Neuronal stem cell (in vitro differentiated cells): ENCODE measurements at places on chromosomes 6 and 20.

- no peak for DNase-seq
- peaks cover 14% of the 10 kb centered on the region for H3K4me1 ChIP-seq
- H3K36me3 ChIP-seq, result peaks cover 19% of the 10 kb centered on the region
- H3K27ac ChIP-seq, result peak overlapping the region; percentile 49
Measured at GRCh38 chr20:63686492-63687321, 9.7 kb upstream of the TNFRSF6B start.

- no peak overlapping the region for H3K4me3 ChIP-seq
- peak overlapping the region; percentile 62 for H3K27ac ChIP-seq
- H3K36me3 ChIP-seq, result no peaks in the 10 kb centered on the region
- peaks cover 5% of the 10 kb centered on the region for H3K4me1 ChIP-seq
- no peaks in the 10 kb centered on the region for H3K27me3 ChIP-seq
- no peak for DNase-seq
Measured at GRCh38 chr20:23269954-23270353, 80.6 kb upstream of the NXT1 start.

- H3K4me1 ChIP-seq, result no peaks in the 10 kb centered on the region
- H3K36me3 ChIP-seq, result no peaks in the 10 kb centered on the region
- H3K27ac ChIP-seq, result no peak overlapping the region
- H3K27me3 ChIP-seq, result no peaks in the 10 kb centered on the region
- DNase-seq, result no peak
- no peak overlapping the region for H3K4me3 ChIP-seq
Measured at GRCh38 chr6:74914888-74915287, 291.0 kb downstream of the COL12A1 start.

DNA sequence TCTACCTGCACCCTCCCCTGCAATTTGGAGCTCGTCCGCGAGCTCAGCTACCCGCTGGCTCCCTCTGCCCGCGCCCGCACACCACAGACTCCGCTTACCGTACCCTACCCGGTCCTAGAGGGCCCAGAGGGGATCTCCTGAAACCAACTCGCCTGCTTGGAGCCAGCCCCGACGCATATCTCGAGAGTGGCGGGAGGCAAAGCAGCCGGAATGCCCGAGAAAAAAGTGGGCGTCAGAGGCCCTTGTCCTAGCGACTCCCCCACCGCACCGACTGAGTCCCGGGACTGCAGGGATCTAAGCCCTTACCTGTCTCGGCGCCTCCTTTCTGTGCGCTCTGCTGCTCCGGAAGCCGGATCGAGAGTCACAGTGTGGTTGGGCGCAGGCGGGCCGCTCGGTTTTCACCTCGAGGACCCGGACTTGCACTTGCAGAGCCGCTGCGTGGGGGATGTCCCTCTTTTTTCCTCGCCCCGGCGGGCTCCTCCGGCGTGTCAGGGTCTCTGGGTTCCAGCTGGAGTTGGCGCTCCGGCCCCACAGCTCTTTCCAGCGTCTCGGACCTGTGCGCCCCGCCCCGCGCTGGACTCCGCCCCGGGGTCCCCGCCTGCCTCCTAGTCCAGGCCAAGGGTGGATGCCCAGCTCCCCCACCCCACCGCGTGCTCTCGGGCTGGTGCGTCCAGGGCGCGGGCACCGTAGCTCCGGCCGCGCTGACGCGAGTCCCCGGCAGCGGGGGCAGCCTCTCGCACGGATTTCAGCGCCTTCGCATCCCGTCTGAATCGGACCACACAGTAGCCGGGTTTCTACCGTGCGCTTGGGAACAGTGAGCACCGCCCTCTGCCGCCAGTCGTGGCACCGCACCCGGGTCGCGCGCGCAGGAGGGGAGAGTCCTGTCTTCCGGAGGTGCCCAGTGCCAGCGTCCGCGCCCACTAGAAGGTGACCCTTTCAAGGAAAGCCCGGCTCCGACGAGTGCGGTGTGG, at the start of gene PROKR2:
PROKR2 (minus strand) TSS at position 767 of the 971 bp plus-strand sequence. CDS start 2,585 bp downstream, outside the sequence.
- H3K4me3 ChIP-seq, result peak within 1 kb of the TSS; percentile 82
- no peak within 1 kb of the TSS for H3K27ac ChIP-seq
- H3K27me3 ChIP-seq, result peaks cover 14% of the 10 kb centered on the region
- no peaks in the 10 kb centered on the region for H3K36me3 ChIP-seq
- peaks cover 2% of the 10 kb centered on the region for H3K4me1 ChIP-seq

DNA sequence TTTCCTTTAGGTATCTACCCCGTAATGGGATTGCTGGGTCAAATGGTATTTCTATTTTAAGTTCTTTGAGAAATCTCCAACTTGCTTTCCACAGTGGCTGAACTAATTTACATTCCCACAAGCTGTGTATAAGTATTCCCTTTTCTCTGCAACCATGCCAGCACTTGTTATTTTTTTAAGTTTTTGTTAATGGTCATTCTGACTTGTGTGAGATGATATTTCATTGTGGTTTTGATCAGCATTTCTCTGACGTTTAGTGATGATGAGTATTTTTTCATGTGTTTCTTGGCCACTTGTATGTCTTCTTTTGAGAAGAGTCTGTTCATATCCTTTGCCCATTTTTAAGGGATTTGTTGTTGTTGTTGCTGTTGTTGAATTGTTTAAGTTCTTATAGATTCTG, 871.1 kb downstream of the KIF16B start:
- no peaks in the 10 kb centered on the region for H3K27me3 ChIP-seq
- H3K4me3 ChIP-seq, result no peak overlapping the region
- no peaks in the 10 kb centered on the region for H3K4me1 ChIP-seq

DNA sequence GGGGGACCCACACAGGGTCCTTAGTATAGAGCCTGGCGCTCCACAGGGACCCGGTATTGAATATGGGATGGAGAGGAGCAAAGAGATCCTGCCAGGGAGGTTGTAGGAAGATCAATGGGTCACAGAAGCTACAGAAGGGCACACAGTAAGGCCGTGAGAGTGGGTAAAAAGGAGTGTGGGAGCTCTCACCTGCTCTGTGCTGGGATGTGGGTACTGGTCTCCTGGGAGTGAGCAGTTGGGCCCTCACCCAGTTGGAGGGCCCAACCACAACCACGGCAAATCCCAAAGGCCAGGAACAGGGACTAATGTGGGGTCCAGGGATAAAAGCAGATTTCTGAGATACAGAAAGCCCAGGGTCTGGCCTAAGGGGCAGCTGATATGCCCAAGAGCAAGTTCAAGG, 73.4 kb upstream of the RNF24 start:
- no peaks in the 10 kb centered on the region for H3K36me3 ChIP-seq
- H3K27me3 ChIP-seq, result no peaks in the 10 kb centered on the region
- no peak overlapping the region for H3K27ac ChIP-seq
